Left ventricle myocardium inferior (tissue), 1 donor: ENCODE measurements at places on chromosomes 5 and 9. TPM values are rescaled to one million over a fixed set of nuclear protein-coding genes. Genes with fewer than 3 reads are reported as not detected.

GRHPR gene
- total RNA-seq, result 104 TPM

C9 gene
- not detected for total RNA-seq

NR5A1 gene
- not detected for total RNA-seq

ARL14EPL gene
- not detected for total RNA-seq

TXNDC8 gene
- total RNA-seq, result not detected

TMEM252 gene
- total RNA-seq, result not detected

RANBP3L gene
- 0.47 TPM for total RNA-seq

GABRA1 gene
- not detected for total RNA-seq

PCDHGB3 gene
- total RNA-seq, result 6.3 TPM

LCN9 gene
- total RNA-seq, result not detected

STOM gene
- total RNA-seq, result 165 TPM

GRM6 gene
- total RNA-seq, result not detected

TOR4A gene
- total RNA-seq, result 16.3 TPM

CRB2 gene
- total RNA-seq, result not detected

PCDHGC5 gene
- total RNA-seq, result 2.9 TPM

NDUFS6 gene
- 122 TPM for total RNA-seq

RNF44 gene
- total RNA-seq, result 28.2 TPM

STPG3 gene
- total RNA-seq, result 0.58 TPM

CCDC192 gene
- not detected for total RNA-seq

BAAT gene
- not detected for total RNA-seq

OSMR gene
- 11.7 TPM for total RNA-seq

MVB12B gene
- 11.2 TPM for total RNA-seq

C5 gene
- total RNA-seq, result 0.63 TPM

IL13 gene
- not detected for total RNA-seq

FABP6 gene
- total RNA-seq, result 1.6 TPM

DPYSL3 gene
- total RNA-seq, result 20.7 TPM
